Stimulated activated CD8-positive, alpha-beta memory T cell treated with anti-CD3 and anti-CD28 coated beads, Interleukin-2, amount 100 ng/mL, for 48 hours (primary cell): ENCODE measurements at places on chromosomes 3 and 15.
A peak's percentile ranks its signal among the peaks of the same experiment; 100 is the strongest.

- DNase-seq, result no peak
These were observed 3.6 kb upstream of the MYH15 start for GRCh38 chr3:108513961-108514360.

DNA sequence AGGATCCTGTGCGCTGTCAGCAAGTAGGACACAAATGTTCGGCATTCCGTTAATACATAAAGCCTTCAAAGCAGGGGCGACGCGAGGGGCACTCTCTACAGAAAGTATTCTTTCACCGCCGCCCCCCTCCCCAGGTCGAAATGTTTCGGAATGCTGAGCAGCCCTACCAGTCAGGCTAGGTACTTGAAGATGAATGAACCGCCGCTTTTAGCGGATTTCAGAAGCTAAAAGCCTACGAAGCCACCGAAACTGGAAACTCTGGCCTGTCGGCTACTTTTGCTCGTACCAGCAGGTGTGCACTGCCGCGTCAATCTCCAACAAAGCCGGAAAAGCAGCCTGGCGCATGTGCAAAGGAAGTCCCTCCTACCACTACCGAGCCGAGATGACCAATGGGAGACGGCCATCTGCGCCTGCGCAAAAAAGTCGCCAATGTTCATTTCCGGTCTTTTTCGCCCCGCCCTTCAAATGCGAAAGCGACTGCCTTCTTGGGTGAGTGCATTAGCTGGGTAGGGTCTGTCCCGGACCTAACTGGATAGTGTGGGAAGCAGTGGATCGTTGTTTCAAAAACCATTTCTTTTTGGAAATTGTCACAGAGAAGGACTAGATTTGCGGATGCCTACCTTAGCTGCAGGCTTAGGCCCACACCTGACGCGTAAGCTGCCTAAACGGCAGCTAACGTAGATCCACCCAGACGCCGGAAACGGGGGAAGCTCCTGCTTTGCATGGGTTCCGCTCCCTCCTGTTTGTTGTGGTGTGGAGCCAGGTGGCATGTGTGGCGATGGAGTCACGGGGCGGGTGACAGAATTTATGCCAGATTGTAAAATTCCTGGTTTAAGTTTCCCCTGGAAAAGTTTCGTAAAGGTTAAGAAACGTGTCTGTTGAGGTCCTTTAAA is at the start of gene WDR5B:
Gene WDR5B, minus strand, starts transcription at position 301 of the 893 bp plus-strand sequence. CDS start 534 bp downstream, outside the sequence.
- peak; percentile 97 for DNase-seq

- no peak for DNase-seq
These were observed 41.4 kb downstream of the CRTC3 start for GRCh38 chr15:90571063-90571541.

DNA sequence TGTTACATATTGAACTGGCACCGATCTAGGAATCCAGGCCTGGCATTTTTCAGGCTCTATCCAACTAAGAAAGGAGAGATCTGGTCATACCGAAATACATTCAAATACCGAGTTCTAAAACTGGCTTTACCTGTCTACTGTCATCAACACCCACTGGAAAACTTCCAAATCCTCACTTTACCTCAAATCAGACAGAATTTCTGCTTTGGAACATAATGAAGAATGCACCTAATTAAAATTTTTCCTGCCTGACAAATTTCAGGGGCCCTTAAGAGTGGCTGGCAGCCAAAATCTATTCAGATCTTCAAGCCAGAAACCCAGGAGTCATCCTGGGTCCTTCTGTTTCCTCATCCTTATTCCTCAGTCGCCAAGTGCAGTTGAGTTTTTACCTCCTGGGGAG is 198.6 kb upstream of the FEZF2 start:
- no peak for DNase-seq

- DNase-seq, result no peak
These were observed 73.4 kb downstream of the RFTN1 start for GRCh38 chr3:16439848-16440708.

GRCh38 chr3:131540143-131540542 is 37.4 kb upstream of the MRPL3 start:
- no peak for DNase-seq
